Stimulated activated CD4-positive, alpha-beta T cell treated with anti-CD3 and anti-CD28 coated beads, Interleukin-1b, Interleukin-23, amount 100 ng/mL, for 1 hour (primary cell): ENCODE measurements at places on chromosomes 6 and 20.
A peak's percentile ranks its signal among the peaks of the same experiment; 100 is the strongest.

- no peak for DNase-seq
Measured at GRCh38 chr20:4043796-4044195, 28.4 kb upstream of the RNF24 start.

DNA sequence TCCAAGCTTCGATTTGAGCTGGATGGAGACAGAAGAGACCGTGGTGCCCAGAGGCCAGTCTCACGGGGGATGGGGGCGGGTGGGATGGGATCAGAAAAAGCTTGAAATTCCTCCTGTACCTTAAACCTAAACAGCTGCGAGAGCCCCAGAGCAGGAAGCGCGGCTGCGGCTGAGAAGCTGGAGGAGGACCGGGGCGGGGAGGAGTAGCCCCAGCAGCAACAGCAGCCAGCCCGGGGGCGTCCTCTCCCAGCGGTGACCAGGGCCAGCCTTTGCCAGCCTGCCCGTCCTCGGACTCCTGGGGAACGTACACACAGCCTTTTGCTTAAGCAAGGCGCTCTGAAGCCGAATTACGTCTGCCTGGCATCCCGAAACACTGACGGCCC, 17.4 kb upstream of the PRDM13 start:
- DNase-seq: no peak

DNA sequence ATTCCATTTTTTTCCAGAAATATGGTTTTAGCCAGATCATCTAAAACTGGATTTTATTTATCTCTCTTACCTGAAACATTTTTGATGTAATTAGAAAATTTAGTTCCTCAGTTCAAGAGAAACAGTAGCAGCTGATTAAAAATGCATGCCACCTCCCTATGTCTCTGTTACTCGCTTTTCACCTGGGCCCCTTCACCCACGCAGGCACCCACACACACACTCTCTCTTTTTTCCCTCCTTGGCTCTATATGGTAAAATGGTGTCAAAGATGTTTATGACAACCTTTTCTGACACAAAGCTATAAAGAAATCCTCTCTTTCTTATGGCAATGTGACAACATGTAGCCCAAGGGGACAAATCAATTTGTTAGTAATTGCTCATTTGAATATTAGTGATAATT, 5.8 kb upstream of the SGK1 start:
- no peak for DNase-seq

DNA sequence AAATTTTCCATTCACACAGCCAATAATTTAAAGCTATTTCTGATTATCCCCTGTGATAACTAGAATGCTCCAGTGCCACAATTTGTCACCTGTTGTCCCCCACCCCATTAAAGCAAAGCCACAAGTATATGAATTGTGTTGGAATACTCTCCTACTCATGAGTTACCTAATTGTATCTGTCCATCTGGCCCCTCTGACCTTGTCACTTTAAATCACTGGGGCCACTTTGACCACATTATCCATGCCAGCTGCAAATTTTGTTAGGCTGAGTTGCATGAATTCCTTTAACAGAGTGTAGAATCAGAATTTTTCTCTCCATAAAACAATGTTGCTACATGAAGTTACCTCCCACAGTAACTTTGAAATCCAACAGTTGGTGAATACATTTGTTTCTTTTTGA, 204.6 kb downstream of the MEI4 start:
- DNase-seq: no peak

DNA sequence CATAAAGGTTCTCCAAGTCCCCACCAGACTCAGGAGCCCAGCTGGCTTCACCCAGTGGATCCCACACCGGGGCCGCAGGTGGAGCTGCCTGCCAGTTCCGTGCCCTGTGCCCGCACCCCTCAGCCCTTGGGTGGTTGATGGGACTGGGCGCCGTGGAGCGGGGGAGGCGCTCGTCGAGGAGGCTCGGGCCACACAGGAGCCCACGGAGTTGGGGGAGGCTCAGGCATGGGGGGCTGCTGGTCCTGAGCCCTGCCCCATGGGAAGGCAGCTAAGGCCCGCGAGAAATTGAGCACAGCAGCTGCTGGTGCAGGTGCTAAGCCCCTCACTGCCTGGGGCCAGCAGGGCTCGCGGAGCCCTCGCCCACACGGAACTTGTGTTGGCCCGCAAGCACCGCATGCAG, 234.4 kb upstream of the HSF2 start:
- no peak for DNase-seq

- no peak for DNase-seq
Measured at GRCh38 chr20:47993035-47993755, 207.9 kb upstream of the SULF2 start.

GRCh38 chr6:26431258-26432172, 8.8 kb upstream of the BTN3A3 start:
- no peak for DNase-seq

DNA sequence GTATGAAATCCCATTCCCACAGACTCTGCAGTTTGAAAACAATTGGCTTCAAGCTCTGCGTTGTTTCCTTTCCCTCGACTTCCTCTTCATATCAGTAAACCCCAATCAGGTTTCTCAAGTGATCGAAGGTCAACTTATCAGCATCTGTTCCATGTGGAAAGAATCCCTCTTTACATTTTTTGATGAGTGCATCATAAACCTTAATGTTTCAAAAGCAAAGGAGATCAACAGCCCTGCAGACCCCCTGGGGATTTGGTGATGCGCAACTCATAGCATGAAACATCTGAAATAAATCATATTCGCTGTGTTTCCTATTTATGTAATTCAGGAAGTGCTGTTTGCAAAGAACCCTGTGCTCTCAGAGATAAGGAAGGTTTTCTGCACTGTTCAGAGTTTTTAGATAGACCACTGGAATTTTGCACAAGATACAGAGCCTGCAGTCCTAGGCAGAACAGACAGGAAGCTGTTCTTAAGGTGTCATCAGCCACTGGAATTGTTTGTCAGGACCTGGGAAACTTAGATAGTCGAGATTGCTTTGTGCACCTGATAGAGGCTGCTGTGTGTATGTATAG, 216.0 kb downstream of the HIVEP2 start:
- no peak for DNase-seq

DNA sequence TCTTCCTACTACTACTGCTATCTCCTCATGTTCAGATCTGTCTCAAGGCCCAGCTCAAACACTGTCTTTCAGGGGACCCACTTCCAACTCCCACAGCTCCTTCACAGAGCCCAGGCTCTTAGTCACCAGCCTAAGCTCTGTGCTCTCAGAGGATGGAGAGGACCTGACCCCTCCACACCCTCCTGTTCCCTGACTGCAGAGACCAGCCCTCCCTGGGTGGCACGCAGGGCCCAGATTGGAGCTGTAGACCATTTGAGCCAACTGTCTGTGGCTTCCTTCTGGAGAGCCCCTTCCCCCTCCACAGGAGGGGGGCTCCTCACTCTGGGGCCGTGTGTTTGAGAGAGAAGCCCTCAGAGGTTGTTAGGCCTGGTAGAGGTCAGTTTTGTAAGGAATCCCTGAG, 9.8 kb downstream of the SNPH start:
- no peak for DNase-seq

- peak; percentile 98 for DNase-seq
Measured at GRCh38 chr6:89081423-89082322, 1.1 kb downstream of the PNRC1 start.

- DNase-seq: no peak
Measured at GRCh38 chr20:2507875-2508630, 662 bp downstream of the ZNF343 start.

GRCh38 chr6:21159465-21159864, 434.1 kb upstream of the SOX4 start:
- no peak for DNase-seq

DNA sequence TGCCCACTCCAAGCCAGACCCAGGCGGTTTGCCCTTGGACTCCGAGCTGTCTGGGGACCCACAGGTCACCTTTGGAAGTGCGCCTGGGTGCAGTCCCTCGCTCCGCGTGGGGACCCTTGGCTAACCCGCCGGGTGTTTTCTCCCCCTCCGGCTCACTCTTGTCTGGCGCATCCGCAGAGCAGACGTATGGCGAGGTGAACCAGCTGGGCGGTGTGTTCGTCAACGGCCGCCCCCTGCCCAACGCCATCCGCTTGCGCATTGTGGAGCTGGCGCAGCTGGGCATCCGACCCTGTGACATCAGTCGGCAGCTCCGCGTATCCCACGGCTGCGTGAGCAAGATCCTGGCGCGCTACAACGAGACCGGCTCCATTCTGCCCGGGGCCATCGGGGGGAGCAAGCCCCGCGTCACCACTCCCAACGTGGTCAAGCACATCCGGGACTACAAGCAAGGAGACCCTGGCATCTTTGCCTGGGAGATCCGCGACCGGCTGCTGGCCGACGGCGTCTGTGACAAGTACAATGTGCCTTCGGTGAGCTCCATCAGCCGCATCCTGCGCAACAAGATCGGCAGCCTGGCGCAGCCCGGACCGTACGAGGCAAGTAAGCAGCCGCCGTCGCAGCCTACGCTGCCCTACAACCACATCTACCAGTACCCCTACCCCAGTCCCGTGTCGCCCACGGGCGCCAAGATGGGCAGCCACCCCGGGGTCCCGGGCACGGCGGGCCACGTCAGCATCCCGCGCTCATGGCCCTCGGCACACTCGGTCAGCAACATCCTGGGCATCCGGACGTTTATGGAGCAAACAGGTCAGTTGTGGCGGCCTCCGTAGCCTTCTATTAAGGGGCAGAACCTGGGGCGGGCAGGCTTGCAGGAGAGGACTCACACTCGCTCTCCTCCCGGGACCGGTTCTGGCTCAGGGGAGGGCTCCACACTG, 1.1 kb downstream of the PAX1 start:
- no peak for DNase-seq

GRCh38 chr6:140480852-140481251, 1106.4 kb upstream of the CITED2 start:
- no peak for DNase-seq

GRCh38 chr6:129860908-129861665, at the start of gene TMEM244:
Gene TMEM244 (minus strand): TSS chr6:129861315. CDS start chr6:129861188, 127 bp downstream.
- DNase-seq: no peak
